ENCODE measurements at places on chromosomes 3 and 15.

DNA sequence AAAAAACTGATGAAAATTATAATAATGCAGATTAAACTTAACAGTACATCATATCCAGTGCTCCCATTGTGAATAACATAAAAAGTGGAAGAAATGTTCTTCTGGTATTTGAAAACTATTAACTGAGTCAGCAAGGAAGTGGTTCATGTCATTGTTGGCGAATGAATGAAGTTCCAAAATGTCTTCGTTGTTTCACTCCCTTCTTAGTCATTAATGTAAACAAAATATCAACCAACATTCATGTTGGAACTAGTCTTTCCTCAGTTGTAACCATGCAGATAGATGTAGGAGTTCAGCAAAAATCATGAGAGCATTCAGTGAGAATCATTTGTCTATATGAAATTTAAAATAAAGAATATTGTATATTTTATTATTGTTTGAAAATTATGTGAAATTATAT lies 44.1 kb upstream of the ICE2 start:
- DNase-seq = no peak

- DNase-seq = no peak
Measured at GRCh38 chr3:14162178-14162577, 16.2 kb downstream of the XPC start.

DNA sequence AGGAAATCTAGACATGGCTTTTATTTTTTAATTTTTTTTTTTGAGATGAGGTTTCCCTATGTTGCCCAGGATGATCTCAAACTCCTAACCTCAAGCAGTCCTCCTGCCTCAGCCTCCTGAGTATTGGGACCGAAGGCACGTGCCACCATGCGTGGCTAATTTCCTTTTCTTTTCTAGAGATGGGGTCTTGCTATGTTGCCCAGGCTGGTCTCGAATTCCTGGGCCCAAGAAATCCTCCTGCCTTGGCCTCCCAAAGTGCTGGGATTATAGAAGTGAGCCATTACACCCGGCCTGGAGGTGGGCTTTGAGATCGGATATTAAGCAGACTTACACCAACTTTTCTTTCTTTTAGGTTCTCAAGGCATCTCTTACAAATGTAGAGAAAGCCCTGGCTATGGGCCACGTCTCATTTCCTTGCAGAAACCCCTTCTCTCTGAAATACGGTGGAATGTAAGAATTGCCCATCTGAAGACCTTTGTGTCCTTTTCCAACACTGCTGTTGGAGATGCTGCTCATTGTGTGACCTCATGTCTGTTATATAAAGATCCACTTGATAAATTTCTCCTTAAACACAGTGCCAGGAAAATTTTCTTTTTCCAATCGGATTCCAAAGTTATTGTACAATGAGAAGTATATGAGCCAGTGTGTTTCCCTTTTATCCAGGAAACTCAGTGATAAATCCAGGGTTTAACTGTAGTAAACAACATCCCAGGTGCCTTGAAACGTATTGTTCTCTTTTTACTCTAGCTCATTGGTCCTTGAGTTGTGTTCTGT lies 36.8 kb upstream of the CFAP161 start:
- DNase-seq = no peak

DNA sequence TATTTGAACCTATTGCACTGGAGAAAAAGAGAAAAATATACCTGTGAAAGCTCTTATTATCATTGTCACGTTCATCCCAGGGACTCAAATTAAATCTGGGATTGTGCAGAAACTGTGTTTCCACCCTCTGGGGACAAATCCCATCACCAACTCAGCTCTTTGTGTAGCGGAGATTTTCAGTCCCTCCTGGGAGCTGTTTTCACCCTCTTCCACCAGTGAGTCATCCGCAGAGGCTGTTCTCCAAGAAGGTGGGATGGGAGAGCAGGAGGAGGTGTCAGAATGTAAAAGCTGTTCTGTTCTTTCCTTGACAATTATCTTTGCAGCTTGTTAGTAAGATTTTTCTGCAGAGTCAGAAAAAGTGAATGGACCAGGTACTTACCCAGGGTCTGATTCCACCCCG lies 28.0 kb downstream of the SV2B start:
- no peak for DNase-seq

- no peak for DNase-seq
Measured at GRCh38 chr3:94162700-94163099, 99.8 kb downstream of the NSUN3 start.

DNA sequence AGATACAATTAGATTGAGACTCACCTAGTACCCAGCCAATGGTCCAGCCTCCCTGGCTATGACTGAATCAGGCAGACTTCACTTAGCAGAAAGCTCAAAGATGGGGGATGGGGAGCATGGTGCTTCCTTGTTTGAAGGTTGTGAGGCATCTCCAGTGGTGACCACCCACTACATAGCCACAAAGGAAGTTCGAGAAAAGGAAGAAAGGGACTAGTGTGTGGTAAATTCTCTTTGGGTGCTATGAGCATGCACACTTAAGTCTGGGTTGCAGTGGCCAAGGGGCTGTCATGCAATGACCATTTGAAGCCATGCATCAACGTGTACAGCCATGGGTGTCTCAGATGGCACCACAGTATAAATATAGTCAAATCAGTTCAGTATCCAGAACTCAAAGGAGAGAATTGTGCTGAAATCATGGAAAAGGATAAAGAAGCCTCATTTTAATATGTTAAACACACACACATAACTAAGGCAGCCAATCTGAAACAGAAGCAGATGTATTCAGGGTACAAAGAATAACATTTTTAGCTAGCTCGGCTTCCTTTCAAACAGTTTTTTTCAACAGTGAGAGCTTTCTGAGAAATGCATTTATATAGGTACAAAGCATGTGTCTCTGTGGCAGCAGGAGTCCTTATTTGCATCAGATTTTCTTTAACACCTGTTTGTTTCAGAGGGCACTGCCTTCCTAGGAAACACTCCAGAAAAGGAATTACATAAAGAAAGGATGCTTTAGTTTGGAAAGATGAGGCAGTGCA lies 275.5 kb downstream of the GAP43 start:
- no peak for DNase-seq

DNA sequence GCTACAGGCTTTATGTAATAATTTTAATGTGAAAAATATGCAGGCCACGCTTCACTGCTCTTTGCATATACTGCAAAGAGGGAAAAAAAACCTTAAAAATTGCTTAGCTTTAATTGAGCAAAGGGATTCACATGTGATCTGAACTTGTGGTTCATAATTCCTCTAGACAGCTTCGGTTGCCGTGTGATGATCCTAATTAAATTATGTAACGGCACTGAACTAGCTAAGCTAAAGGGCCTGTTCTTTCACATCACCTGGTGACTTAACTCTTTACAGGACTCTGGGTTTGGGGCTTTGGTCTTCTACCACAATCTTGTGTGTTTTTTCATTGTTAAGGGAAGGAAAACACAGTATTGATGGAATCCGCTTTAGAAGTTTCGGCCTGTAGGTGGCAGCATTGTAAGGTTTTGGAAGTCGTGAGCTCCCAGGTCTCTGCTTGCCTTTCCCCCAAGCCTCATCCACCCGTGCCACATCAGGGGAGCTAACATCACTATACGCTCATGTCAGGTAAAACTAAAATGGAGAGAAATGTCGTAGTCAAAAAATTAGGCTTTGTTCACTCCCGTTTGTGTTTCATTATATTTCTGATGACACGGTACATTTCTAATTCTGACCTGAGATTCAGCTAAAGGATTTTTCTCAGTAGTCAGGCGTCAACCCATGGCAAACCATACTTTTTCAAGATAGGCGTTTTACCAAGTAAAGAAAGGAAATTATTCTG lies 205.6 kb upstream of the DPH6 start:
- DNase-seq = peak; percentile 34

DNA sequence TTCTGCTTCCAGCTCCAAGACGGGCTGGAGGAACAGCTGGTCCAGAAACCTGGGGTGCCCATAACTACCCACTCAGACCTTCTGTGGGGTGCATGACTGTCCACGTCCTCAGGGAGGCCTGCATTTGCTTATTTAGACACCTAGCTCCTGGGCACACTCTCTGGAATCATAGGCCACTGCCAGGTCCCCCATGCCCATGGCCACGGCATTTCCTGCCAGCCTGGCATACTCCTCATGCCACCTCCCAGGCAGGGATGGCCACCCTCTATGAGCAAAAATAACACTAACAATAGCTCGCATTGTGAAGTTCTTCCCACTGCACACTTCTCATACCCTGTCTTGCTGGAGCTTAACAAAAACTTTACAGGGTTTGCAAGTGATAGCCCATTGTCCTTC lies 166.9 kb upstream of the TPM1 start:
- no peak for DNase-seq

DNA sequence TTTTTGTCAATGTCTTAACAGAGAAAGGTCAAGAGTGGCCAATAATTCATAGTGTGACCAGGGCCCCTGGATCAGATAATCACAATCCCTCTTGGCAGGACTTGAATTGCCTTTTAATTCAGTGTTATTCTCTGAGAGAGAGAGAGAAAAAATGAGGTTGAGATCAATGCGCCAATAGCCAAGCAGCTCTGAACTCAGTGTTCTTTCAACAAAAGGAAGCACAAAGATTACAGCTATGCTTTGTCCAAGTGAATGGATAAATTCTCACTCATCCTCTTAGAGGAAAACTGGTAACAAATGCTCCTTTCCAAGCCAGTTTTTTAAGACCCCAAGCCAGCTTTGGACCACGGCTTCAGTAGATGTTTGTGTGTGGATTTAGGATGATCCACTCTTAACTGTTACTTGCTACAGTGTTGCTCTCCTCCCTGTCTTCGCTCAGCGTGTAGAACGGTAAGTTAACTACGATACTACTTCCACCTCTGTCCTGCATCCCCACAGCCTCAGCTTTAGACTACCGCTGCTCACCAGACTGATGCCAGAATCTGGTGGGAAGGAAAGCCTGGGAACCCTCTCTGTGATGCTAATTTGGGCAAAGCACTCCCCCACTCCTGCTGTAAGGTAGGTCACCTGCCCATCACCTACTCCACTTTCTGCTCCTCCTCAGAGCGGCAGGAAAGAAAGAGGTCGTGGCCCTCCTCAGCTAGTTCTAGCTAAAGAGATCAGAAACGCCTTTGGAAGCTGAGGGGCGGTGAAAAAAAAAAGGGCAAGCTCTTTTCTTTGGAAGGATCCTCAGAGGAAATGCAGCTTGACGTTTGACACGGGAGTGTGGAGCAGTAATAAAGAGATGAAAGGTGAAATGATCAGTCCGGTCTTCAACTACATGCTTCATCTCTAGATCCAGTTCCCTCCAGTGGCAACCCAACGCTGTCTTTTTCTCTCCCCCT lies 46.8 kb upstream of the LPP start:
- DNase-seq = no peak

DNA sequence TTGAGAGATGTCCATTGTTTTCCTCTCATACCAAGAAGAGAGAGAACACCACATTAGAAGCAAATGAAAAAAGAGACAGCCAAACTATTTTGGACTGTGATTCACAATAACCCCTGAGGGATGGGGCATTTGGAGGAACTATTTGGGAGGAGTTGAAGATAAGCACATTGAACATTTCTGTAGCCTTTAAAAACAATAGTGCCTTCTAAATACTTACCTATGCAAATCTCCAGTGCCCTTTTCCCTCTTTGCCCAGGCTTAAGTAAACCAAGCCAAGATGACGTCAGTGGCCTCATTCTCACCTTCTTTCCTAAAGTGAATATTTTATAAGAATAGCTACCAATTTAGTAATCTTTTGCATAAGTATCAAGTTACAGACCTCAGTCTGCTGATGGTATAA lies 89.7 kb upstream of the COL8A1 start:
- DNase-seq = no peak

- DNase-seq = no peak
Measured at GRCh38 chr15:39399600-39399999, 181.3 kb upstream of the THBS1 start.

DNA sequence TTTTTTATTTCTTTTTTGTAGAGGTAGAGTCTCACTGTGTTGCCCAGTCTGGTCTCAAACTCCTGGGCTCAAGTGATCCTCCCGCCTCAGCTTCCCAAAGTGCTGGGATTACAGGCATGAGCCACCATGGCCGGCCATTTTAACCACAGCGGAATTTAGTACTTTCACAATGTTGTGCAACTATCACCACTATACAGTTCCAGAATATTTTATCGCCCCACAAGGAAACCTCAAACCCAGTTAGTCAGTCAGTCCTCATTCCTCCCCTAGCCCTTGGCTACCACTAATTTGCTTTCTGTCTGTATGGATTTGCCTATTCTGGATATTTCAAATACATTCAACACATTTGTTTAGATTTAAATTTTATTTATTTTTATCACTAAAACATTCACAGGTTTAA lies 15.5 kb upstream of the HOMER2 start:
- DNase-seq = no peak

GRCh38 chr3:136929977-136930670 lies 27.7 kb upstream of the IL20RB start:
- no peak for DNase-seq

DNA sequence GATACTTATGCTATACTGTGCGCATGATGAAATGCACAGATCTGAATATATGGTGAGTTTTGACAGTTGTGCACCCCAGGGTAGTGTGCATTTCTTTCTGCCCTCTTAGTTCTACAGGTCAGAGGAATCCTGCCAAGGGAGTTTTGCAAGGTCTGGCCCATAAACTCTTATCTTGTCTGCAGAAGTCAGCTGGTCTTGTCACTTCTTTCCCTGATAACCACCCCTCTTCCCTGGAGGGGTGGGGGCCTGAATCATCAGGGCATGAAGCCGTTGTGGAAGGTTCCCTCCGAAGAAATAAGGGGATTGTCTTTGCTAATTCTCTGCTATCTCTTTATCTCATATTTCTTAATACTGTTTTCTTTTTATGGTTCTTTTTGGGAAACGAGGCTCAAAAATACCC lies 30.4 kb downstream of the TRIM71 start:
- no peak for DNase-seq

GRCh38 chr3:126551839-126552687 lies 6.7 kb downstream of the C3orf22 start:
- no peak for DNase-seq

DNA sequence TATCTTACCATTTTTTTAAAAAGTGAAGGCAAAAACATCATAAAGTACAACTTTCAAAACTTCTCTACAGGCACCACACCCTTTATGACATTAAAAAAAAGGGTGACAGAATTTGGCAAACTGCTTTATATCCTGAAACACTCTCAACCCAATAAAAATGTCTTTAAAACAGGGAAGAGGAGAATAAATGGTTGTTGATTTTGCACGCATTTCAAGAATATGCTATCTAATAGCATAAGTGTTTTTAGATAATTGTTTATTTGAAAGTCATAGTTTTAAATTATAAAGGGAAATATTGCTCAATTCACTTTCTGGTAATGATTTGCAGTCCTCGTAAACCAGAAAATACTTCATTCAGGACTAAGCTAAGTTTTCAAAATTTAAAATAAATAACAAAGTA lies 1.7 kb upstream of the PCOLCE2 start:
- no peak for DNase-seq

DNA sequence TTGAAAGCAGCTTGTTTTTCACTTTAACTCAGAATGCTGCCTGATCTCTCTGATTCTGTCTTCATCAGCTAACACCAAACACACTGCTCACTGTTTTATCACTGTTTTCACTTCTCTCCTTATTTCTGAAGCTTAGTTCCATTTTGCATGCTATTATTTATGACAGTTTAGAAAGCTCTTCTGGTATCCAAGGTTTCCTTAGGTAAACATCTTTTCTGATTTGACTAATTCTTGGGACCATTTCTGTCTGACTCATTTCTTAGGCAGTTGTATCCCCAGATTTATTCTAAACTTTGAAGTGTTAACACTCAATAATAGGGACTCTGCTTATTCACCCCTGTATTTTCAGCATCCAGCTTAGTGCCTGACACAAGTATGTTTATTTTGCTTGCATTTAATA lies 167.7 kb downstream of the BCHE start:
- no peak for DNase-seq

- no peak for DNase-seq
Measured at GRCh38 chr3:57958642-57959422, 49.4 kb upstream of the FLNB start.

- no peak for DNase-seq
Measured at GRCh38 chr15:38073178-38073946, 138.9 kb downstream of the TMCO5A start.

Data from stimulated activated CD4-positive, alpha-beta T cell treated with anti-CD3 and anti-CD28 coated beads, Interleukin-12 subunit alpha, Interleukin-12 subunit beta, amount 100 ng/mL, for 4 hours (primary cell).